Fibroblast of lung (primary cell): ENCODE measurements at places on chromosomes 1 and 21. TPM values are rescaled to one million over a fixed set of nuclear protein-coding genes. Genes with fewer than 3 reads are reported as not detected.

Gene LPAR3
- total RNA-seq = 3.3 and 7.6 TPM in 2 replicates

DNA sequence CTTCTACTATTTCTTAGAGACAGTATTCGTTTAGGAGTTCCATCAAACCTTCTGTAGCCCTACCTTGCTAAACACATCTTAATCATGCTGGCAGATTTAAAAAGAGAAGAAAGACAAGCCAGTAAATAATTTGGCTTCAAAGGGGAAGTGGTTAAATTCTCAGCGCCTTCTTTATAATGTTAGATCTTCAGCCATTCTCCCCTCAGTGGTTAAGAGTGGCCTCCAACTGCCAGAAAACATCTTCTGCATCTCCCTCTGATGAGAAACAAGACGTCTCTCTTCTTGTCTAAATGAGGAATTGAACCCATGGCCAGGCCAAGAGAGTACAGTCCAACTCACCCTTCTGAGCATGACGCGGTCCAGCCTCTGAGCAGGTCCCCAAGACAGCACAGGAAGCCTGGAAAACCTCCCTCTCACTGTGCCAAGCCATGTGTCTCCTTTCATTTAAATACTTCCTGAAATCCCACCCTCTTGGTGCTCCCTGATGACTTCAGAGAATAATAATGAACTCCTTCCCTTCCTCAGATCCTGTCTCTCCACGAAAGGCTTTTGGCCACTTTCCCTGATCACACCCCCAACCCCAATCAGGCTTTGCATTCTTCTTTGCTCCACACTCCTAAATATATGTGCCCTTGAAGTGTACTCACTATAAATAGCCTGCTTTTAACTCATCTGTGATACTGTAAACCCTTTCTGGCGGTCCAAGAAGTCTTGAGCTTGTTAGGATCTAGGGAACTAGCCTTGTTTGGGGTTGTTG is 16.4 kb upstream of the LRRC52 start:
- H3K4me3 ChIP-seq = no peak overlapping the region
- no peaks in the 10 kb centered on the region for H3K36me3 ChIP-seq
- H3K27me3 ChIP-seq = no peaks in the 10 kb centered on the region

Gene LAMB3
- total RNA-seq = 12.1 and 23.3 TPM in 2 replicates

GRCh38 chr1:227761621-227762230 is 26.5 kb downstream of the SNAP47 start:
- H3K36me3 ChIP-seq = peaks cover 5% of the 10 kb centered on the region
- H3K4me1 ChIP-seq = peaks cover 21% of the 10 kb centered on the region
- H3K27me3 ChIP-seq = no peaks in the 10 kb centered on the region
- DNase-seq = no peak
- H3K4me3 ChIP-seq = no peak overlapping the region
